ENCODE measurements at places on chromosomes 4 and X. TPM values are rescaled to one million over a fixed set of nuclear protein-coding genes. Genes with fewer than 3 reads are reported as not detected.

GRCh38 chr4:126532527-126532926, 1100.2 kb upstream of the INTU start:
- H3K27ac ChIP-seq: no peak overlapping the region
- H3K36me3 ChIP-seq: no peaks in the 10 kb centered on the region
- no peak overlapping the region for H3K4me3 ChIP-seq
- no peak for DNase-seq
- H3K4me1 ChIP-seq: peaks cover 5% of the 10 kb centered on the region
- no peaks in the 10 kb centered on the region for H3K27me3 ChIP-seq

DNA sequence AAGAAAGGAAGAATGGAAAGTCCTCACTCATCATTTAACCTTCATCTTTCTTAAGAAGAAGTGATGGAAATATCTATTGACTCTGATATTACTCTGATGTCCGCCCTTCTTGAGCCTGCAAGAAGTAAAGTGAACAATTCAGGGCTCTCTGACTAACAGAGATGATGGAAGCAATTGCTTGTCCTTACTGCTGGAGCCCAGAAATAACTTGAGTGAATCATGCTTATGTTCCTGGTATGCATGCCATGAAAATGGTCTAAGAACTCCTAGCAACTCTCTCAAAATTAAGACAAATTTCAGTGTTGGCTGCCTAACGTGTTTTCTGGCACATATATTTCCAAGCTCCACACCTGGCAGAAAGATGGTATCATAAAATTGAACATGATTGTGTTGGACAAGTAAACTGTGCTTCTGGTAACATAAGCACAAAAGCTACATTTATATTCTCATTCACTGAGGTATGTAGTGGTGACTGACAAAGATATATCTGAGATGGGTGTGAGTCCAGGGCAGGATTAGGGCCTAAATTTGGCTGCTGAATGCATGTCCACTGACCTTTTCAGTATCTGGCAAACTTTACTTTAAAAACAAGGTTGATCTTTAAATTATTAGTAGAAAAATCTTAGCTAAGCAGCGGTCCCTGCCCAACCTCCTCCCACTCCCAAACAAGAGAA, 109.2 kb upstream of the OTUD4 start:
- no peaks in the 10 kb centered on the region for H3K36me3 ChIP-seq
- H3K27me3 ChIP-seq: peaks cover 7% of the 10 kb centered on the region
- no peaks in the 10 kb centered on the region for H3K4me1 ChIP-seq

The FGD1 gene
- total RNA-seq: 34.0 TPM

GRCh38 chrX:109728173-109728535, 4.9 kb downstream of the ACSL4 start:
- no peak for DNase-seq
- no peak overlapping the region for H3K27ac ChIP-seq
- peaks cover 12% of the 10 kb centered on the region for H3K36me3 ChIP-seq
- H3K27me3 ChIP-seq: no peaks in the 10 kb centered on the region
- peak overlapping the region; percentile 59 for H3K4me3 ChIP-seq
- peaks cover 37% of the 10 kb centered on the region for H3K4me1 ChIP-seq

GRCh38 chr4:139286186-139286698, 6.2 kb upstream of the MGARP start:
- no peak overlapping the region for H3K4me3 ChIP-seq
- no peak for DNase-seq
- H3K27ac ChIP-seq: no peak overlapping the region
- peaks cover 5% of the 10 kb centered on the region for H3K36me3 ChIP-seq
- H3K27me3 ChIP-seq: peaks cover 16% of the 10 kb centered on the region

The BEX1 gene
- 60.0 TPM for total RNA-seq

The CCDC120 gene
- 13.8 TPM for total RNA-seq
